Aorta (tissue), 5 donors: ENCODE measurements at places on chromosomes 1 and 21. TPM values are rescaled to one million over a fixed set of nuclear protein-coding genes. Genes with fewer than 3 reads are reported as not detected.
A peak's percentile ranks its signal among the peaks of the same experiment; 100 is the strongest.

The AMIGO1 gene
- total RNA-seq, result 3.8 TPM

GRCh38 chr1:172724765-172725613, 66.1 kb downstream of the FASLG start:
- DNase-seq, result no peak

The PROK1 gene
- 0.27 TPM for total RNA-seq

- DNase-seq, result peak; percentile 61
These were observed 183.8 kb downstream of the DHRS3 start for GRCh38 chr1:12434174-12434573.

GRCh38 chr1:15062479-15063099, 91.0 kb upstream of the TMEM51 start:
- no peak for DNase-seq

DNA sequence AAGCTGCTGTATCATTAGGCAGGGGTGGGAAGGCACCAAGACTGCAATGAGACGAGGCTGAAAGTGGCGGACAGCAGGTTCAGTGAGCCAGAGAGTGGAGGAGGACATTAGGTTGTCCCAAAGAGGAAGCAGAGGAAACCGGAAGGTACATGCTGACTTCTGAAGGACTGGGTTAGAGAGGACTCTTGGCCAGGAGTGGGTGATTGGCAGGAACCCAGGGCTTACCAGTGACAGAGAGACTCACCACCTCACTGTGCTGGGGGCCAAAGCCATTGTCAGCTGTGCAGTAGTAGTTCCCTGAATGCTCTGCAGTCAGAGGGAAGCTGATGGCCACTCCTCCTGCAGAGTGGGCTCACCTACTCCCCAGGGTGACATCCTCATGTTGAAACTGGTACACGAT, 41.9 kb upstream of the FCRL4 start:
- DNase-seq, result no peak

DNA sequence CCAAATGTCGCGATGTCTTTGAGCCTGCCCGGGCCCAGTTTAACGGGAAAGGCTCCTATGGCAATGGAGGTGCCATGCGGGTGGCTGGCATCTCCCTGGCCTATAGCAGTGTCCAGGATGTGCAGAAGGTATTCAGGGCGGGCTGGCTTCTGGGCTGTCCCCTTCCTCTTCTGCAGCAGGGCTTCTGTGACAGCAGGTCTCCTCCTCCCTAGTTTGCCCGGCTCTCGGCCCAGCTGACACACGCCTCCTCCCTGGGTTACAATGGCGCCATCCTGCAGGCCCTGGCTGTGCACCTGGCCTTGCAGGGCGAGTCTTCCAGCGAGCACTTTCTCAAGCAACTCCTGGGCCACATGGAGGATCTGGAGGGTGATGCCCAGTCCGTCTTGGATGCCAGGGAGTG, 3.0 kb downstream of the ADPRS start:
- peak; percentile 47 for DNase-seq
